ENCODE measurements at places on chromosomes 3 and 15.

DNA sequence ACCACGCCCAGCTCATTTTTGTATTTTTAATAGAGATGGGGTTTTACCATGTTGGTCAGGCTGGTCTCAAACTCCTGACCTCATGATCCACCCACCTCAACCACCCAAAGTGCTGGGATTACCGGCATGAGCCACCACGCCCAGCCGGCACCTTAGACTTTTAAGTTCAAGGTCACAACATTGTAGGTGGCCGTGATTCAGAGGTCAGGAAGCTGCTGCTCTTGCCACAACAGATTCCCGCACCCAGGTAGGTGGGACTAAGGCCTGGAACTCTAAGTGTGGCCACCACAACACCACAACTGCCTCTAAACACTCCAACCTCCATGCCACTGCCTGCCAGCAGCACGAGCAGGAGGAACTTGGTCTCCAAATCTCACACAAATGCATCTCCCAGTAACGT lies 196.8 kb downstream of the STT3B start:
- H3K4me1 ChIP-seq, result peaks cover 13% of the 10 kb centered on the region
- no peak overlapping the region for H3K4me3 ChIP-seq
- DNase-seq, result no peak

DNA sequence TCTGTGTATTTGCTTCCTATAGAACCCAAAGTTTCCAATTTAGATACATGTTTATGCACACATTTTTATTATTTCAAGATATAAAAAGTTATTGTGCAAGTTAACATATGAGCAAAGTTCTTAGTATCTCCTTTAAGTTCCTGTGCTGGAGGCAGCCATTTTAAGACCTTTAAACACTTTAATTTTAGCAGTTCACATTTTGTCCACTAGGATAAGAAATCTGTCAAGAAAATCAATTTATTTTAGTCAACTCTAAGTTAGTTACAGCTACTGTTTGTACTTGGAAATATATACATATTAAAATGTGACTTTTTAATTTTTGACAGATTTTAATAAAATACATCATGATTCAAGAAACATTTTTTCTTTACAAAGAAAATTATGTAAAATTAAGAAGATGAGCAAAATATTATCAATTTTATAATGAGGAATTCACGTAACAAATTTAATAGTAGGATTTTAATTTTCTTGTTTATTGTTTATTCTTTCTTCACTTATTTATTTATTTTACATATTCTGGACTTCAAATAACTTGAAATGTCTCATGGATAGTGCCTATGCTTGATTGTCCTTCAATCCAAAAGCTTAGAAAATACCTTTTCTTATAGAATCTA lies 402.6 kb upstream of the GBE1 start:
- no peak overlapping the region for H3K4me3 ChIP-seq
- no peaks in the 10 kb centered on the region for H3K4me1 ChIP-seq
- no peak for DNase-seq

DNA sequence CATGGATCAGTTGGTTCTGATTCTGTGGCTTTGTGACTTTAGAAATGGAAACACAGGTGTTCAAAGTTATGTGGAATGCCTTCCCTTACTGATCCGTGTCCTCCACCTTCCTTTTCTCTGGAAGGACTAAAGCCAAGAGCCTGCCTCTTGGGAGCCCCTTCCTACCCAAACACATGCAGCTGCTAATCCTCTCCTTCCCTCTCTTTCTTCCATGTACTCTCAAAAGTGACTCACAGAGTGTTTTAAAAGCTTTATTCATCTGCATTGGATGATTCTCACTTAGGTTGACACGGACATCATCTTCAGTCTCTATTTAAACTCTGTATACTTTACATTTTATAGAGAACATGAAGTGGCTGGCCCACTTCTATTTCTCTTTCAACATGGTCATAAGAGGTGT lies 856.5 kb upstream of the ARPP21 start:
- H3K36me3 ChIP-seq, result no peaks in the 10 kb centered on the region
- H3K27ac ChIP-seq, result no peak overlapping the region
- no peaks in the 10 kb centered on the region for H3K4me1 ChIP-seq
- DNase-seq, result no peak
- no peaks in the 10 kb centered on the region for H3K27me3 ChIP-seq

DNA sequence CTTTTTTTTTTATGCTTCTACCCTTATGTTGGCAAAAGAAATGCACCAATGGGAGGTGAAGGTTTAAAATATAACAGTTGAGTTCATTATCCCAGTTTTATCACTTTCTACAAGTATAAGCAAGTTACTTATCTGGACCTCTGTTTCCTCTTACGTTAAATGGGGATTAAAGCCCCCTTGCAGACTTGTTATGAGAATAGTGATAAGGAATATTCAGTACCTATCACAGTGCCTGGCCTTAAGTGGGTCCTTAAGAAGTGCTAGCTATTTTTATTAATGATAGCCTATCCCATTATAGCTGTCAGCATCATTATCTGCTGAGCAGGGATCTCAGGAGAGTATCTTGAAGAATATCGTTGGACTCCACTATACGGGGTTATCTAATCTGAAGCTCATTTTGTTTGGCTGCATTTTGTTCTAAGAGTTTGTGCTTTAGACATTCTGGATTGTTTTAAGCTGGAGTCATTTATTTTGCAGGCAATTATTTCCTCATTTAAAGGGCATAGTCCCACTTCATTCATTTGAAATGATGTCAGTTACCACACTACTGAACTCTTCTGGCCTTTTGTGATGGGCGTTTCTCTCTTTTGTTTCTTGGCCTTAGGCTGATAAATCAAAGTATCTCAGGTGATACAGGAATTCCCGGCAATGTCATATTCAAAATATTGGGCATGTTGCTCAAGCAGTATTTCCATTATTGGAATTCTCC lies 28.8 kb downstream of the RAB8B start:
- H3K4me3 ChIP-seq, result peak overlapping the region; percentile 20
- peak overlapping the region; percentile 13 for H3K27ac ChIP-seq
- peaks cover 20% of the 10 kb centered on the region for H3K4me1 ChIP-seq

DNA sequence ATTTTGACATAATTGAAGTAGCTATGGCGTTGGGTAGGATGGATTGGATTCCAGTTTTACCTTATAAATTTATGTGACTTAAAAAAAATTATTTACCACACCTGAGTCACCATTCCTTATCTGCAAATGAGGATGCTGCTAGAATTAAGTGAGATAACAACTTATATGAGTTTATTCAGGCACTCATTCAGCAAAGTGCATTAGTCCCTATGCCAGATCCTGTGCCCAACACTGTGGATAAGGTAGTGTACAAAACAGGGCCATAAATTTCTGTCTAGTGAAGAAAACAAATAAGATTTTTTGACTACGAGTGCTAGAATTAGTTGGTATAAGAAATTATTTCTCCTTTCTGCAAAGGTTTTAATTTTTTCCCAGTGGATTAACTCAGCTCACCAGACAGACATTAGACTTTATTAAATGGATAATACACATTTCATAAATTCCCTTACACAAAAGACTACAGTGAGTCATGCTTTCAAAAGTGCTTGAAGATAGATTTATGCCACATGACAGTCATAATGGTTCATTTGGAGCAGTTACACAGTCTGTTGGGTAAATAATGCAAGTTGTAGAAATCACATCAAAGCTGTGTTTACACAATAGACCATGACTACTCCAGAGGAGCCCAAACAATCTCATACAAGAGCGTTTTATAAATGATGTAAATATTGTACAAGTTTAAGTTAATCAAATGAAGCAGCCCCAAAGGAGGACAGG lies 129.9 kb upstream of the TGFBR2 start:
- H3K27ac ChIP-seq, result peak overlapping the region; percentile 61
- peaks cover 29% of the 10 kb centered on the region for H3K4me1 ChIP-seq
- H3K36me3 ChIP-seq, result no peaks in the 10 kb centered on the region
- no peak for DNase-seq

- no peak overlapping the region for H3K27ac ChIP-seq
- H3K36me3 ChIP-seq, result no peaks in the 10 kb centered on the region
- H3K4me3 ChIP-seq, result no peak overlapping the region
- DNase-seq, result no peak
Observed at GRCh38 chr3:55161231-55161630, 233.4 kb upstream of the LRTM1 start.

- no peak overlapping the region for H3K27ac ChIP-seq
- no peaks in the 10 kb centered on the region for H3K4me1 ChIP-seq
- no peak overlapping the region for H3K4me3 ChIP-seq
- peaks cover 5% of the 10 kb centered on the region for H3K36me3 ChIP-seq
- DNase-seq, result no peak
Observed at GRCh38 chr15:28289694-28290463, 32.1 kb downstream of the HERC2 start.

- H3K27ac ChIP-seq, result no peak overlapping the region
- H3K4me3 ChIP-seq, result no peak overlapping the region
- H3K27me3 ChIP-seq, result no peaks in the 10 kb centered on the region
- no peaks in the 10 kb centered on the region for H3K36me3 ChIP-seq
Observed at GRCh38 chr3:77449459-77450350, 409.8 kb downstream of the ROBO2 start.

GRCh38 chr3:186525369-186526255 lies 18.6 kb downstream of the CRYGS start:
- H3K27ac ChIP-seq, result no peak overlapping the region
- no peak overlapping the region for H3K4me3 ChIP-seq
- no peaks in the 10 kb centered on the region for H3K36me3 ChIP-seq
- no peaks in the 10 kb centered on the region for H3K4me1 ChIP-seq
- no peaks in the 10 kb centered on the region for H3K27me3 ChIP-seq

- H3K27me3 ChIP-seq, result peaks cover 6% of the 10 kb centered on the region
- no peak overlapping the region for H3K27ac ChIP-seq
- no peaks in the 10 kb centered on the region for H3K4me1 ChIP-seq
- no peak for DNase-seq
- H3K4me3 ChIP-seq, result no peak overlapping the region
Observed at GRCh38 chr15:57835119-57835518, 128.6 kb downstream of the POLR2M start.

DNA sequence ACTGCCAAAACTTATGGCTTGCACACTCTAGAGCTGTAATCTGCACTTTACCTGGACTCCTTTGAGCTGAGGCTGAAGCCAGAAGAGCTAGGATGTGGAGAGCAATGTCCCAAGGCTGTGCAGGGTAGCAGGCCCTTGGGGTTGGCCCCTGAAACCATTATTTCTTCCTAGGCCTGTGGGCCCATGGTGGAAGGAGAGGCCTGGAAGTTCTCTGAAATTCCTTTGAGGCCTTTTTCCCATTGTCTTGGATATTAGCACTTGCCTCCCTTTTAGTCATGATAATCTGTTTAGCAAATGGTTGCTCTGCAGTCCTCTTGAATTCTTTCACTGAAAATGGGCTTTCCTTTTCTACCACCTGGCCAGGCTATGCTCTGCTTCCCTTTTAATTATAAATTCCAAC lies 102.0 kb upstream of the SGO1 start:
- no peak for DNase-seq
- no peaks in the 10 kb centered on the region for H3K4me1 ChIP-seq
- no peak overlapping the region for H3K4me3 ChIP-seq
- H3K36me3 ChIP-seq, result no peaks in the 10 kb centered on the region

- H3K4me3 ChIP-seq, result no peak overlapping the region
- no peaks in the 10 kb centered on the region for H3K36me3 ChIP-seq
- H3K4me1 ChIP-seq, result peaks cover 5% of the 10 kb centered on the region
- no peak overlapping the region for H3K27ac ChIP-seq
Observed at GRCh38 chr3:158095814-158096704, 10.2 kb downstream of the SHOX2 start.

DNA sequence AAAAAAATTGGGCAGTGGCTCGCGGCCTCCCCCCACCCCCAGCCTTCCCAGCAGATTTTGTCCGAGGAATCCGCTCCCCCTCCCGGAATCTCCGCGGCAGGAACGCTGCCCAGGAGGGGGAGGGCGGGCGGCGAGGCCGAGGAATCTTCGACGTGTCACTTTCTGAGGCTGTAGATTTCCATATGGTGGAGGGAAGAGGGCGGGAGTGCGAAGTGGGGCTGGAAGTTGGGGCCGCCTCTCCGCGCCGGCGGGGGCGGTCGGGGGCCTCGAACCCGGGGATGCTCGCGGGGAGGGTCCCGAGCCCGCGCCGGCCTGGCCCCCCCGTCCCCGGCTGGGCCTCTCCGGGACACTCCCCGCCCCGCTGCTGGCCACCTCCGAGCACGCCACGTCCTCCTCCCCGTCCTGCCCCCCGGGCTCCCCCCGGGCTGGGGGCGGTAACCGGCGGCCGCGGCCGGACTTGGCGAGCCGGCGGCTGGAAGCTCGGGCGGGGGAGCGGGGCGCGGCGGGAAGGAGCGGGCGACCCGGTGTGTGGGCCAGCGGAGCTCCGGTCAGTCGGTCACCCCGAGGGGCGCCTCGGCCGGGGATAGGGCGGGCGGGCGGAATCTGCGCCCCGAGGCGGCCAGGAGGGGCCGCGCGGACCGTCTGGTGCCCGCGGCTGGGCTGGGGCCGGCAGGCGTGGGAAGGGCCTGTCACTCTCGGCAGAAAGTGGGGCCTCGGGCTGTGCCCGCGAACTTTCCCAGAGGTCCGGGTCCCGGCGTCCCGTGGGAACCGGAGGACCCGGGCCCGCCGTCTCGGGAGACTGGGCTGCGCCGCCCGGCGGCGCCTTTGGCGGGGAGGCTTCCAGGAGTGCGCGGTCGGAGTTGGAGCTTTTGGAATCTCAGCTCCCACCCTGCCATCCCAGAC lies 951 bp downstream of the FNDC3B start:
- peaks cover 24% of the 10 kb centered on the region for H3K4me1 ChIP-seq
- DNase-seq, result no peak
- H3K36me3 ChIP-seq, result no peaks in the 10 kb centered on the region
- no peaks in the 10 kb centered on the region for H3K27me3 ChIP-seq

DNA sequence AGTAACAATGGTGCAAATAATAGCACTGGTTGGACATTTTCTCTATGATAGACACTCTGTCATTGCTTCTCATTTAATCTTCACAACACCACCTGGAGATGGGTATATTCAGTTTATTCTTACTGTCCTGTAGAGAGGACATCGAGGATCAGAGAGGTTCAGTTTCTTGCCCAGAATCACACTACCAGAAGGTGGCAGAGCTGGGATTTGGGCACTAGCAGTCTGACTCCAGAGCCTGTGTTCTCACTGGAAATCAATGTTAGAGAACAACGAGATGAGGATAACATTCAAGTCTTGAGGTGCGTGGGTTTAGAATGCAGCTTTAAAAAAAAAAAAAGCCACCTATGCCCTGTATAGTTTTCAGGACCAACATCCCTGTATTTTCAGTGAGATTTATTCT lies 127.8 kb downstream of the SYNPR start:
- DNase-seq, result no peak
- H3K27ac ChIP-seq, result no peak overlapping the region
- H3K36me3 ChIP-seq, result no peaks in the 10 kb centered on the region
- no peaks in the 10 kb centered on the region for H3K4me1 ChIP-seq
- peaks cover 3% of the 10 kb centered on the region for H3K27me3 ChIP-seq

- DNase-seq, result peak; percentile 99
- H3K4me1 ChIP-seq, result peaks cover 94% of the 10 kb centered on the region
- H3K27ac ChIP-seq, result peak overlapping the region; percentile 96
- H3K27me3 ChIP-seq, result no peaks in the 10 kb centered on the region
- H3K36me3 ChIP-seq, result no peaks in the 10 kb centered on the region
- no peak overlapping the region for H3K4me3 ChIP-seq
Observed at GRCh38 chr3:52062505-52062904, 6.1 kb upstream of the DUSP7 start.

DNA sequence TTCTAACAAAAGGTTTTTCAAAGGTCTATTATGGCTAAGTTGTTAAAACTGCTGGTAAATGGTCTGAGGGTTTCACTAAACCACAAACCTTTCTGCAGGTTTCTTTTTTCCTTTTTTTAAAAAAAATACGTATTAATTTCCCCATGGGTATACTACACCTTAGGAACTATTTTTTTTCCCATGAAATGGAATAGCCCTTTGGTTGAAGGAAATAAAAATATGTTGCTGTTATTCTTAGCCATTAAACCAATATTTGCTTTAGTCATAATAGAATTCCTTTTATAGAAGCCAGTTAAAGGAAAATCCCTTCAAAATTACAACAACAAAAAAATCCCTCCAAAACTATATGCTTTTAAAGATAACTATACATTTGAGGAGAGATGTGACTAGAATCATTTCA lies 1303.3 kb downstream of the ROBO2 start:
- DNase-seq, result no peak
- no peaks in the 10 kb centered on the region for H3K27me3 ChIP-seq
- H3K36me3 ChIP-seq, result no peaks in the 10 kb centered on the region
- no peak overlapping the region for H3K27ac ChIP-seq
- H3K4me1 ChIP-seq, result no peaks in the 10 kb centered on the region
- no peak overlapping the region for H3K4me3 ChIP-seq
